ENCODE measurements at places on chromosomes 3 and 15. TPM values are rescaled to one million over a fixed set of nuclear protein-coding genes. Genes with fewer than 3 reads are reported as not detected.

- no peak overlapping the region for H3K4me3 ChIP-seq
- no peak overlapping the region for H3K27ac ChIP-seq
- no peaks in the 10 kb centered on the region for H3K4me1 ChIP-seq
- no peaks in the 10 kb centered on the region for H3K36me3 ChIP-seq
Observed at GRCh38 chr3:38555149-38555840, 59.2 kb downstream of the EXOG start.

GRCh38 chr3:50687127-50687751 lies 12.5 kb downstream of the DOCK3 start:
- no peak overlapping the region for H3K4me3 ChIP-seq
- H3K36me3 ChIP-seq: no peaks in the 10 kb centered on the region
- DNase-seq: no peak
- no peaks in the 10 kb centered on the region for H3K27me3 ChIP-seq
- H3K27ac ChIP-seq: no peak overlapping the region

GRCh38 chr3:122694966-122695365 lies 14.3 kb downstream of the PARP14 start:
- H3K4me1 ChIP-seq: no peaks in the 10 kb centered on the region
- no peaks in the 10 kb centered on the region for H3K27me3 ChIP-seq
- H3K36me3 ChIP-seq: peaks cover 79% of the 10 kb centered on the region
- no peak for DNase-seq

DNA sequence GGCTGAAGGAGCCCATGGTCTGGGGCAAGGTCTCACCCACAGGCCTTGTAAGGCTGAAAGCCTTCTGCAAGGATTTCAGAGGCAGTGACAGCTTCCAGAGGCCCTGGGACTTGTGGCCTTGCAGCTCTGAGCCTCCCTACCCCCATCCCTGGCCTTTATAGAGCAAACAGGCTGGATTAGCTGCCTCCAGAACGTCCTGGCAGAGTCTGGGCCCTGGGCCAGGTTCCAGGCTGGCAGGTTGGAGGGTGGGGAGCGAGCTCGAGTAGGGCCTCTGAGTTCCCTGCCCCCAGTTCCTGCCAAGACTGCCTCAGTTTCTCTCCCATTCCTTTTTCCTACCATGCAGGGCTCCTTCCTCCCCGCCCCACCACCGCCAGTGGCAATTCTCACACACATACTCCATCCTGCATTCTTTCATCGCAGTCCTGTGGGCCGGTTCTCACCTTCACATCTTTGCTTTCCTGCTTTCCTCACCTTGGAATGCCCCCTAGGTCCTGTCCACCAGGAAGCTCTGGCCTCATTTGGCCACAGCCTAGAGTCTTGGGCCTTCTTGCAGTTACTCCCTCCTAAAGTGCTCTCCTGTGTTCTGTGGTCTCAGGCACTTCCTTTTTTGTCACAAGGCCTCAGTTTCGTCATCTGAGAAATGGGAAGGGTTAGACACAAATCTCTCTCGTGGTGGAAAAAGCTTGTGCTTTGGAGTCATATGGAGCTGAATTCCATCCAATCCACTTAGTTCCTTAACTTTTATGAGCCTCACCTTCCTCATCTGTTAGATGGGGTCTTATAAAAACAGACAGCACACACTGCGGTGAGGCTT lies 2.7 kb downstream of the LMAN1L start:
- H3K4me3 ChIP-seq: no peak overlapping the region
- no peak overlapping the region for H3K27ac ChIP-seq
- no peaks in the 10 kb centered on the region for H3K27me3 ChIP-seq

DNA sequence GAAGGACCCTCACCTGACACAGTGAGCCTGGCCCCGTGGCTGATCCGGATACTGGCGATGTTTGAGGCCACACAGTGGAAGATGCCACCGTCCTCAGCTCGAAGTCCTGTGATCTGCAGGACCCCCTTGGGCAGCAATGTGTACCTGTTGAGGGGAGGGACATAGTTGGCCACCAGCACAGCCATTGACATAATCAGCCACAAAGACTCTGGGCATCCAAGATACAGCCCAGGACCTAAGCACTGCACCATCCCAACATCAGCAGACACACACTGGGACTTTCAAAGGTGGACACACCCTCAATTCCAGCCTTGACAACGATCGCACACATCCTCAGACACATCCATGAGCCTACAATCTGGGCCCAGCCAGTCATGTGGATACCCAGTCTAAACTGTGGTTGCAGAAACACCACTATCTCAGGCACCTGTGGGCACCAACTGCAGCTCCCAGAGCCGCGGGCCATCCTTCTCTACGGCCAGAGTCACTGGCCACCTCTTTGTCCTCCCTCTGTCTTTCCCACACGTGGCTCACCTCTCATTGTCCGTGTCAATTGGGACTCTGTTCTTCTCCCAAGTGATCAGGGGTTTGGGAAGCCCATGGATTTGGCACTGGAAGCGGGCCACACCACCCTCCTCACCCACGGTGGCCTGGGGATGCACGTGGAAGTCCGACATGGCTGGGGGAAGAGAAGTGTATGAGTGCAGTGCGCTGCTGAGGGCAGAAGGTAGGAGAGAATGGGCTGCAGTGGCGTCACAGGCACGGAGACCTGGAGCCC lies 31.0 kb downstream of the RNU5B-1 start:
- H3K4me1 ChIP-seq: no peaks in the 10 kb centered on the region
- no peak overlapping the region for H3K4me3 ChIP-seq
- H3K27ac ChIP-seq: no peak overlapping the region
- no peaks in the 10 kb centered on the region for H3K36me3 ChIP-seq
- no peak for DNase-seq

DNA sequence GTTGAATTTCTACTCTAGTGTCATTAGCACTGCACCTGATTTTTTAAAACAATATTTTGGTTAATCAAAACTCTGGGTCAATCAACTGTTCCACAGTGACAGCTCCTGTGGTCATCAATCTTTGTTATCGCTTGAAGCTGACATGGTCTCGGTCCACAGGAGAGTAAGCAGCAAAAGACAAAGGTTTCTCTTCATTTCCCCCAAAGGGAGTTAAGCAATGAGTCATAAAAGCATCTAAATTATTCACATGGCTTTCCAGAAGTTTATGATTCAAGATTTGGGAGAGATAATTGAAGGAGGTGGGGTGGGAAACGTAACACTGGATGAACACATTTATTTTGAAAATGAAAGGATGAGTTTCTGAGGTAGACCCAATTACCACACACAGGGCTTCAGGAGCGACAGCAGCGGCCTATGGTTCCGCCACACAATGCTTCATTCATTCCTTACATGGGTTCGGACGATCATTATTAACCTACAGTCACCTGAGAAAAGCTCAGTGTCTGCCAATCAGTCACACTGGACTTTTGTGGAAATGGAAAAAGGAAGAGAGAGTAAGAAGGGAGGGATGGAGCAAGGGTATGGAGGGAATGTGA lies 505.1 kb downstream of the FHIT start:
- H3K4me1 ChIP-seq: no peaks in the 10 kb centered on the region
- H3K36me3 ChIP-seq: no peaks in the 10 kb centered on the region
- no peak overlapping the region for H3K4me3 ChIP-seq
- no peaks in the 10 kb centered on the region for H3K27me3 ChIP-seq
- no peak overlapping the region for H3K27ac ChIP-seq

- H3K27ac ChIP-seq: no peak overlapping the region
- no peak overlapping the region for H3K4me3 ChIP-seq
- no peaks in the 10 kb centered on the region for H3K4me1 ChIP-seq
- no peak for DNase-seq
- H3K36me3 ChIP-seq: no peaks in the 10 kb centered on the region
Observed at GRCh38 chr3:66898155-66898554, 100.0 kb upstream of the KBTBD8 start.

- peaks cover 9% of the 10 kb centered on the region for H3K4me1 ChIP-seq
- H3K27me3 ChIP-seq: no peaks in the 10 kb centered on the region
- no peak overlapping the region for H3K4me3 ChIP-seq
Observed at GRCh38 chr15:77347197-77347596, 72.7 kb downstream of the PEAK1 start.

GABRR3 gene
- total RNA-seq: not detected

SLC2A2 gene
- total RNA-seq: not detected

EFCC1 gene
- 17.2 TPM for total RNA-seq

UBE2Q2 gene
- total RNA-seq: 29.6 TPM

NPAP1 gene
- total RNA-seq: 0.17 TPM

TF gene
- total RNA-seq: 1.3 TPM

SLC12A1 gene
- total RNA-seq: not detected
